CD4-positive, alpha-beta T cell treated with Interleukin-12 subunit alpha and Interleukin-12 subunit beta, for 1 hour (primary cell): ENCODE measurements at places on chromosomes 4 and X.

GRCh38 chr4:168540503-168541265 is 43.8 kb downstream of the PALLD start:
- DNase-seq: no peak

GRCh38 chrX:39955625-39956024 is 142.1 kb downstream of the BCOR start:
- peak; percentile 10 for DNase-seq

- no peak for DNase-seq
Observed at GRCh38 chrX:17882680-17883079, 21.6 kb upstream of the RAI2 start.

- DNase-seq: no peak
Observed at GRCh38 chr4:124934916-124935315, 222.4 kb upstream of the ANKRD50 start.

DNA sequence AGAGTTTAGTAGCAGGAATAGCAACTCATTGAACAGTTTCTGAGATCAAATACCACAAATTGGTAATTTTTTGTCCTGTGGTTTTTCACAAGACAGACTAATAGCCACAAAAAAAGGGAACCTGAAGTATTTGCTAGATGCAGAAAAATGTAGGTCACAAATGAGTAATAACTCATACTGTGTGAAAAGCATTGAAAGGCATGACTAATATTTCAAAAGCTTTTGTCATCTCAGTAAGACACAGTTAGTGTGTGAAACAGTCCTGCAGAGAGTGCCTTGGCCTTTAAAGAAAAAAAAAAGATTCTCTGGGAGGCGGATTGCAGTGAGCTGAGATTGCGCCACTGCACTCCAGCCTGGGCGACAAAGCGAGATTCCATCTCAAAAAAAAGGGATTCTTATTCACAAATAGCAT is 31.4 kb upstream of the SLC25A31 start:
- no peak for DNase-seq

GRCh38 chr4:41424522-41424921 is 113.4 kb upstream of the LIMCH1 start:
- DNase-seq: no peak

- DNase-seq: no peak
Observed at GRCh38 chrX:118047446-118048186, 69.0 kb downstream of the KLHL13 start.

GRCh38 chrX:154457491-154458115 is 478 bp upstream of the PLXNA3 start:
- DNase-seq: peak; percentile 78

DNA sequence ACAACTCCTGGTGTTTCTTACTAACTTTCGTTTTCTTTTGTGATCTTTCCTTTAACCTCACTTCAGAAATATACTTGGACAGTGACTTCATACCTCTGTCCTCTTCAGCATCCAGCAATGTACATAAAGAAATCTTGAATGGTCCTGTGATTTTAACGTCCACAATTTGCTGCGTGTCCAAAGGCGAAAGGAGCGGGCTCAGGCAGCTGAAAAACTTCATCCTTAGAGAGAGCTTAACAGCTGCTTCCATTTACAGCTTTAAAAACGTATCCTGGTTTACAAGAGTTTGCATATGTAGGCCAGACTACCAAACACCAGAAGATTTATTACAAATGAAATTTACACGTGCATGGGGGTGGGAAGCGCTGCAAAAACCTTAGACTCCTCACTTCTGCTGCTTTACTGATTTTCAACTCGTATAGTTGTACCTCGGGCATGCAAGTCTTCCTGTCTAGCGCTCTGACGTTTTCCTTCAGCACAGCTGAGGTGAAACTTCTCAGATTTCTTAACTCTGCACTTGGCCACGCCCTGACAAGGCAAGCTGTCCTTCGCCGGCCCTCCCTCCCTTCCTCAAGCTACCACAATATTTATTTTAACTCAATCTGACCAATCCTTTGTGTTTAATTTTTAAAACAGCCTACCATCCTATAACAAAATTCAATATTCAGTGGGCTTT is 406.4 kb downstream of the FAM47A start:
- no peak for DNase-seq

- DNase-seq: no peak
Observed at GRCh38 chr4:182307746-182308145, 64.5 kb downstream of the TENM3 start.

DNA sequence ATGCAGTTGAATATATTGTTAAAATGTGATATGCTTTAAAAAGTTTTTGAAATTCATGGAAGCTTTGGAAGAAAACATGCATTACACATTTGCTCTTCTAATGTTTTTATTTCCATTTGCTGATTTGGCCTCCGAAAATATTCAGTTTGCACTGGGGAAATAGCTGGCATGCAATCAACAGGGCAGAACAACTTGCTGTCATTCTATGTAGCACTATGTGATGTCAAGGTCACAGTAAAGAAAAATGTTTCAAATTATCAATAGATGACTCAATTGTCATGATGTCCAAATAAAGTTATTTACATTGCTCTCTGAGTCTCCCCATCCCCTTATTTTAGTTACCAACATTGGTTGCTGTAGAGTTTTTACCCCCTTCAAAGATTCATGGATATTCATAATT is 119.2 kb downstream of the TLL1 start:
- no peak for DNase-seq

- DNase-seq: no peak
Observed at GRCh38 chr4:151835467-151835866, 74.7 kb upstream of the GATB start.

DNA sequence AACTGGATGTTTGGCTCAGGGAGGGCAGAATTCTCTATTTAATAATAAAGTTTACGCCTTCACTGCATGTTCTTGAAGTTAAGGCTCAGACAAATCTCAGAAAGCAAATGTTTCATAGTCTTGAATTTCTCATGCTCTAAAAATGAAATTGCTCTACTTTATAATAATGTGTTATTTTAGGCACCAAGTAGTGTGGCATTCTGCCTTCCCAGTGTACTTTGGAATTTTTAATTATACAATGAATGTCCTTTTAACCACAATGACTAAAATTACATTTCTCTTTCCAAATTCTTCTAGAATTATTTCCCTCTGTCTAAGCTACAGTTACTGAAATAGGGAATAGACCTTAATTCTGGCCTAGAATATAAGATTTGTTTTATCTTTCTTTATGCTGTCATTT is 97.9 kb upstream of the PDE5A start:
- DNase-seq: no peak

DNA sequence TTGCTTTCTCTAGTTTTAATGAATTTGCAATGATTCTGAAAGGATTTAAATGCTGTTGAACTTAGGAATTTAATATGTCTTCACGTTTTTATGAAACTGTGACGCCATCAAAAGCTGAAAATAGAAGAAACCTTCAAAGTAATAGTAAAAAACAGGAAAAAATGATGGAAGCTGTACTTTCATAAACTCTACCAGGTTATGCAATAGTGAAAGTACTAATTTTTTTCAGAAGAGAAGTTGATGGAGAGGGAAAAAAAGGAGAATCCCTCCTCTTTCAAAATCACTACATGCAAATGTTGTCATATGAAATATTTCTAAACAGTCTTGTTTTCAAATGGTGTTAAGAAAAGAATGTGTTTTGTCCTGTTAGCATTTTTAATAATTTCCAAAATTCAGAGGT is 73.6 kb downstream of the ZNF330 start:
- no peak for DNase-seq
